ENCODE measurements at places on chromosomes 4 and X. TPM values are rescaled to one million over a fixed set of nuclear protein-coding genes. Genes with fewer than 3 reads are reported as not detected.

DNA sequence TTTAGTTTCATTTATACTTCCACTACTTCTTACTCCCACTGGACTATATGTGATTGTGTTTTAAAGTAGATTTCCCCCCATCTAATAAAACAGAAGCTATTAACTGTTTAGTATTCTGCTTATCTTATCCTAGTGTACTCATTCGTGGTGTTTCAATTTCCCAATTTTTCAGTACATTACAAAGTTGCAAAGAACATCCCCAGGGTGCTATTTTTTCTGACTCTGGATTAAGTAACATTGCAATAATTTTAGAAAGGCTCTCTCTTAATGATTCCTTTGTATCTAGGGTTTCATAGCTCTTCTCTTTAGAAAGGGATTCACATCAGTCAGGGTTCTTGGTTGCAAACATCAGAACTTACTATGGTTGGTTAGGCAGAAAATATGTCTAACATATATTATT is 317.9 kb upstream of the DIPK2B start:
- no peak for DNase-seq

- DNase-seq = peak; percentile 42
Observed at GRCh38 chr4:101419336-101420135, 72.2 kb upstream of the PPP3CA start.

Gene TMEM156
- total RNA-seq = 12.4 TPM

GRCh38 chr4:26342328-26343037 is 21.7 kb downstream of the RBPJ start:
- no peak for DNase-seq

Gene SLC6A8
- 0.82 TPM for total RNA-seq
